Mesenteric fat pad (tissue), 1 donor: ENCODE measurements at places on chromosomes 3 and 15. TPM values are rescaled to one million over a fixed set of nuclear protein-coding genes. Genes with fewer than 3 reads are reported as not detected.
A peak's percentile ranks its signal among the peaks of the same experiment; 100 is the strongest.

GRCh38 chr15:63035977-63036376 is 6.6 kb upstream of the TPM1 start:
- DNase-seq: no peak

- DNase-seq: no peak
Measured at GRCh38 chr15:95559875-95560394, 770.6 kb upstream of the NR2F2 start.

- no peak for DNase-seq
Measured at GRCh38 chr3:97646932-97647331, 117.6 kb upstream of the ARL6 start.

GRCh38 chr3:131995891-131996290 is 38.9 kb downstream of the CPNE4 start:
- DNase-seq: no peak

GRCh38 chr3:133938770-133939462 is 43.2 kb upstream of the RAB6B start:
- DNase-seq: peak; percentile 73

DNA sequence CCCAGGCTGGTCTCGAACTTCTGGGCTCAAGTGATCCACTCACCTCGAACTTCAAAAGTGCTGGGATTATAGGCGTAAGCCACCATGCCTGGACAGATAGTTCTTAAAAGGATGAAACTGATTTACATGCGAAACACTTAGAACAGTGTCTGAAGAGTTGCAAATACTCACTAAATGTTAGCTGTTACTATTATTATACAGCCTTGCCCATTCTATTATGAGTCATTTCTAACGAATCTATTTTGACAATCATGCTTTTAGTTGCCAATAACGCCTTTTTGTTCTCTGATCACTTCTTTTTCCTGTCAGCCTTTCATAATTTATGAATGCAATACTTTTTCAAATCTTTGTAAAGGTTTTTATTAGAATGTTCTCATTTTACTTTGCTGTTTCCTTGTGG is 112.7 kb downstream of the SNRK start:
- DNase-seq: no peak

GRCh38 chr3:172221547-172221946 is 182.2 kb downstream of the FNDC3B start:
- no peak for DNase-seq

- DNase-seq: no peak
Measured at GRCh38 chr15:89383365-89384175, 48.9 kb upstream of the POLG start.

- no peak for DNase-seq
Measured at GRCh38 chr3:147421184-147421912, 12.2 kb downstream of the ZIC1 start.

CD80 gene
- 1.3 TPM for total RNA-seq

GP9 gene
- total RNA-seq: not detected
